ENCODE measurements at places on chromosomes 4 and X.

DNA sequence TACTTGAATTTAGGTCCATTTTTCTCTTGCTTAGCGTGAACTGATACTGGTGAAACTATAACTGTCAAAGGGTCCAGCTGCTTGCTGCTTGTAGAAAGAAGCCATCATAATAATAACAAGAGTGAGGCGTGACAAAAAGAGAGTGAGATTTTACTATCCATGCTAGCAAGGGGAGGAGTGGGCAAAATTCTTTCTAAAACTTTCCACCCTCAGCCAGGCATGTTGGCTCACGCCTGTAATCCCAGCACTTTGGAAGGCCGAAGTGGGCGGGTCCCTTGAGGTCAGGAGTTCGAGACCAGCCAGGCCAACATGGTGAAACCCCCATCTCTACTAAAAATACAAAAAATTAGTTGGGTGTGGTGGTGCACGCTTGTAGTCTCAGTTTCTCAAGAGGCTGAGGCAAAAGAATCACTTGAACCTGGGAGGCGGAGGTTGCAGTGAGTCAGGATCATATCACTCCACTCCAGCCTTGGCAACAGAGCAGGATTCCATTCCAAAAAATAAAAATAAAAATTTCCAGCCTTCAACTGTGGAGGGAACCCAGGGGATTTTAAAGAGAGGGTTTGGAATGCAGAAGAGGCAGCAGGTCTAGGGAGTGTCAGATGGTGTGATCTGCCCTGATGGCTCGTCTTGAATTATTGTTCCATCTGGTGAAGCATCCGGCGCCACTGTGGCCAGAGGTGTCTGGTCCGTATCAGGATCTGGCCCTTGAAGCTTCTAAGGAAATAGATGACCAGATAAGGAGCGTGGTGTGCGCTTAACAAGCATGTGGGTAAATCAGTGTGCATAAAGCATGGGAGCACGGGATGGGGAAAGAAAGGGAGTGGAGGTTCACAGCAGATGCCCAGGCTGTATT lies 51.8 kb downstream of the LRP2BP start:
- DNase-seq = no peak

- DNase-seq = no peak
These were observed 135.9 kb downstream of the GATB start for GRCh38 chr4:151624626-151625565.

DNA sequence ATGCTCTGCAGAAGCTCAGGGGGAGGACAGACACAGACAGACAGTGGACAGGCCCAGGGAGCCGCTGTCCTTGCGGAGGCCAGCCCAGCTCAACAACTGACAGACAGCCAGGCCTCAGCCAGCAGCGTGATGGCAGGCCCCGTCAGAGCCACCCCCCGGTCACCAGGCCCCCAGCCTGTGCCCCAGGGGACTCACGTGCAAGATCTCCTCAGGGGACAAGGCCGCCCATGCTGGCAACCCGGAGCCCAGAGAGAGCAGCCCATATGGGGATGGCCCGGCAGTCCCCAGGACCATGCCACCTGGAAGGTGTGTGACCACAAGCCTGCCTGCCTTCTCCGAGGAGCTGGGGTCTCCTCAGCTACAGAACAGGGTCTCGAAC lies 28.0 kb upstream of the MXD4 start:
- no peak for DNase-seq

GRCh38 chr4:178259566-178259965 lies 817.3 kb upstream of the AGA start:
- DNase-seq = no peak

DNA sequence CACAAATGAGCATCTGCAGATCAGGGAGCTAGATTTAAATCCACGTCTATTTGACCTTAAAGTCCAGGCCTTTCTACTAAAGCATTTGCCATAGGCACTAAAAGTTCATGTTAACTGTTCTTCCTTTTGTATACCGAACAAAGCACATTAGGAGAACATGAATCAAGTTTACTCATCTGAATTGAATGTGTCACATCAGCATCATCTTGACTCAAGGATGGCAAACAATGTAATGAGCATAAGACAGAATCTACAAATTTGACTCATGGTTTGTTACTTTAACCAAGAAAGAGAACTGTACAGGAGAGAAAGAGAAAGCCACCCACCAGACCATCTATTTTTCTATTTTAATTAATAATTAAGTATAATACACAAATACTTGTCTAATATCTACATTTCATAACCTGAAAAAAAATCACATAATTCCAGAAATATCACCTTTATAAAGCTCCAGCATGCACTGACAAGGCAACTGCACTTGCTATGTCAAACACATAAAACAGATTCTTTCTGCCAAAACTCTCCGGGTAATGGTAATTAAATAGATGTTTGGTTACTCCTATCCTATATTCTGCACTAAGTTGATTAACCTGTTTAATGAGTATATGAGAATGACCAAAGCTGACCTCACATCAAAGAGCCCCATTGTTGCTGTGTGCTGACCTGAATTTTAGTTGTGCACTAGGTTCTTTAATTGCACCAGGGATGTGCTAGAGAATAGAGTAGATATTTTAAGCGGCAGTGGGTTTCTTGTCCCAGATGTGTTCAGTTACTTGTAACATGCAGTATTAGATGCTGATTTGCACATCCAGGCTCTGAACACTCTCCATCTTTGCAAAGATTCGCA lies 42.5 kb upstream of the LEF1 start:
- peak; percentile 38 for DNase-seq

DNA sequence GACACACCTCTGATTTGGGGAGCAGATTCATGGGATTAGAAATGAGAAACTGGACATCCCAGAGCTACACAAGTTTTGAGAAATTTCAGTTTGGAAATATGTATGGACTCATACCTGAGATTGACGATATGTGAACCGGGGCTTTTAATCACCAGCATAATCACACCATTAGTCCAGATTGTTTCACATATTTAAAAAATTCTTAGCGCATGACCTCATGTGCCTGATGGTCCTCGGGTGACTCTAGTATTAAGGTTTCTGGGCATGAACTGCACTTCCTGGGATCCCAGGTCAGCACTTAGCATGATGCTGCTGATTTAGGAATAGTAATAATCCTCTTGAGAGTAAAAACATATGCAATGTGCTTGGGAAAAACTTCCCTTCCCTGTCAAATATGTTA lies 91.9 kb upstream of the BCOR start:
- DNase-seq = no peak

- no peak for DNase-seq
These were observed 310.4 kb downstream of the SPRY1 start for GRCh38 chr4:123706973-123707372.

- no peak for DNase-seq
These were observed 43.0 kb downstream of the PDHA1 start for GRCh38 chrX:19386679-19387078.

DNA sequence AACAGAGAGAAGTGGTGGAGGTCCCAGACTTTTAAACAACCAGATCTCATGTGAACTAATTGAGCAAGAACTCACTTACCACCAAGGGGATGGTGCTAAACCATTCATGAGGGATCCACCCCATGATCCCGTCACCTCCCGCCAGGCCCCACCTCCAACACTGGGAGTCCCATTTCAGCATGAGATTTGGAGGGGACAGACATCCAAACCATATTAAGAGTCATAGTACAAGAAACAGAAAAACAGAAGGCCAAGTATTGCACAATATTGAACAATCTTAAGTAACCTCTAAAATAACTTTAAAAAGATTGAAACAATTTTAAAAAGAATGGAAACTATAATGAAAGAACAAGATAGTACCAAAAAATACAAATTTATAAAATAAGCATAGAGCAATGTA lies 110.0 kb downstream of the CBR4 start:
- DNase-seq = no peak

GRCh38 chr4:8090312-8090711 lies 68.3 kb downstream of the ABLIM2 start:
- peak; percentile 7 for DNase-seq

Measured in Panc1 (cell line).